ENCODE measurements at places on chromosomes 12 and 14.

- peak; percentile 22 for DNase-seq
These were observed 285.3 kb downstream of the ZFP36L1 start for GRCh38 chr14:68507544-68508081.

DNA sequence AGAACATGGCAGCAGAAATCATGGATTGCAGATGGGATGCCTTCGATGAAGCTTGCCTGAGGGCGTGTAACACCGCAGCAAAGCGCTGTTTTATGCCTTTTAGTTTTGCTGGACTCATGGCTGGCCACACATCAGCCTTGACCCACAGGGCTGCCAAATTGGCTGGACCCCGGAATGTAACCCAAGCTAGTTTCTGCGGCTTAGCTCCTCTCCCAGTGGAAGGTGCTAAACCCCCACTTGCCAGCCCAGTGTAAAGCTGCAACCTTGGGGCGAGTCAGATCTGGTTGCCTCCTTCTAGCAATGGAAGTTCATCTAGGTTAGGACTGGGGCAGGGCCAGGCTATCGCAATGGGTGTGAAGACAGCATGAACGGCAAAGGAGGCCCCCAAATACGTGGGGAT lies 38.3 kb downstream of the MEG3 start:
- no peak for DNase-seq

GRCh38 chr14:57987596-57988300 lies 121.9 kb upstream of the SLC35F4 start:
- DNase-seq: no peak

GRCh38 chr14:95471476-95471875 lies 45.0 kb downstream of the SYNE3 start:
- DNase-seq: no peak

GRCh38 chr14:73231981-73232851 lies 5.1 kb upstream of the PAPLN start:
- no peak for DNase-seq

DNA sequence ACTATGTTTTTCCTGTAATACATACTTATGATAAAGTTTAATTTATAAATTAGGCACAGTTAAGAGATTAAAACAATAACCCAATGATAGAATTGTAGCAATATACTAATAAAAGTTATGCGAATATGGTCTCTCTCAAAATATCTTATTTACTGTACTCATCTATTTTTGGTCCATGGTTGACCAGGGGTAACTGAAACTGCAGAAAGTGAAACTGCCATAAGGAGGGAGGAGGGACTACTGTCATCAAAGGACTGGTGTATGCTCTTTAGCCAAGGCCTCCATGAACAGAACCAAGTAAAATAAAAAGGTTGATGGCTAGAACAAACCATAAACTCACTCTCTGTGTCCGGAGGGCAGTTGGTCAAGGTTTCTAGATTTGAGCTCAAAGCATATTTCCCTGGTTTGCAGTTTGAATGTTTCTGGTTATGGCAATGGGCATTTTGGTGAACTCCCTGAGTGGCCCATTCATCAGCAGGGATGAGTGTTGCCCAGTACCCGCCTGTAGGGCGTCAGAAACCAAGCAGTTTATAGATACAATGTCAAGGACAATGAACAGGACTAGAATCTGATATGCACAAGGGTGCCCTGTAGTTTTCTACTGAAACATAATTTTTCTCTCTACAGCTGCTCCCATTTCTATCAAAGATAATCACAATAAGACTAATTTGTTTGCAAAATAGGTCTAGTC lies 19.8 kb downstream of the LEMD3 start:
- no peak for DNase-seq

GRCh38 chr14:44889595-44890471 lies 71.9 kb downstream of the KLHL28 start:
- DNase-seq: no peak

- no peak for DNase-seq
These were observed 160.6 kb downstream of the ANO4 start for GRCh38 chr12:100955139-100955538.

DNA sequence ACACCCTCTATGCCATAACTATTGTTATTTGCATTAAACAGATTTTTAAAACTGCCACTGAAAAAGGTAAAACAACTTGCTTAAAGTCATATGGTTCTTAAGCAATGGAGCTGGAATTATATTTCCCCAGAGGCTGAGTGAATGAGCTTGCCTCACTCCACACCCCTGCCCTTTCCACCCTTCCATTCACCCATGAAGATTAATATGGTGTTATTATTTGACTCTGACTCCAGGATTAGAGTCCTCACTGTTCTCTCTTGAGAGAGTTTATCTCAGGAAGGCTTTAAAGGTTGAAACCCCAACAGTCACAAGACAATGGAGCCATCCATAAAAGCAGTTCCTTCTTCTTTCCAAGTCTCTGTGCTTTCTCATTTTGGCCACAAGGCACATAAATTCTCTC lies 84.9 kb downstream of the RTN1 start:
- no peak for DNase-seq

DNA sequence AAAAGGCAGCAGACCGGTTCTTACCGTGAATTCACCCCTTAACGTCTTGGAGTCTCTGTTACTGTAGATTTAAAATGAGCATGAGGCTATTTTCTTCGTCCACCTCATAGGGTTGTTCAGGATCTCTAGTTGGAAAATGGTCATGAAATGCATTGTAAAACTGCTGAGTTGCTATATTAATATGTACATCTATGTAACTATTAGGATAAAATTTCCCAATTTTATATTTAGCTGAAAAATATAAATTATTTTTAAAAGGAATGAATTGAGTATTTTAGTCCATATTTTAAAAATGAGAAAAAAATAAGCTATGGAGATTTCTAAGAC lies 272.7 kb downstream of the ALG10B start:
- no peak for DNase-seq

DNA sequence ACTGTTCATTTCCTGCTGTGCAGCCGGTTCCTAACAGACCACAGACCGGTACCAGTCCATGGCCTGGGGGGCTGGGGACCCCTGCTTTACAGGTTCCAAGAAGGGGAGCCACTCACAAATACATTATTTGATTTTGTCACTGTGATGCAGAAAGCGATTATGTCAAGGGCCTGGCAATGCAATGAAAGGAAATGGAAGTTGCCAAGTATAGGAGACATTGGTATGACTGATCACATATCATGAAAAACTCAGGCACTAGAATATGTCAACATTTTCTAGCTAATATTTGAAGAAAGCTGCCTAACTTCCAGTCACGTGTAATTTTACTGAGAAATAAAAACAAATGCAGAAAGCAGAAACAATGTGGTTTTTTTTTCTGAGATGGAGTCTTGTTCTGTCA lies 68.9 kb upstream of the USP44 start:
- no peak for DNase-seq

GRCh38 chr12:18578191-18578590 lies 159.6 kb downstream of the PLCZ1 start:
- DNase-seq: no peak

All from stimulated activated CD4-positive, alpha-beta T cell treated with anti-CD3 and anti-CD28 coated beads, Interleukin-4, amount 100 ng/mL, for 4 hours (primary cell).